Inflammatory macrophage treated with lipopolysaccharide for 4 hours (primary cell): ENCODE measurements at places on chromosomes 13 and 19.

DNA sequence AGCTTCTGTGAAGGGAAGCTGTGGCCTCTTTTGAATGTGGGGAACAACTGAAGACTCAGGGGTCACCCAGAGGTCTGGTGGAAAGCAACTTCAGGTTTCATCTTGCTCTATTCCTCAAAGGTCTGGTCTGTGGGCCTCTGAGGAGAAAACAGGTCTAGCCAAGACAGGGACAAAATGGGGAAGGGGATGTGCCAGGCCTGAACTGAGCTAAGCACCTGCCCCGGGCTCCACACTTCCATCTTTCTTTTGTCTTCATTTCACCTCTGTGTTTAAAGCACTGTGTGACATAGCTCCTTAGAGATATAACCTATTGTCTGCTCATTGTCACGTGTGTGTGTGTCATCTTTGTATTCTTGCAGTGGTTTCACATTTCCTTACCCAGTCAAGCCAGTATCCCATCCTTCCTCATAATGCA is 19.9 kb upstream of the GDF15 start:
- DNase-seq: peak; percentile 88

GRCh38 chr13:30576528-30576927 is 41.2 kb upstream of the USPL1 start:
- peak; percentile 14 for DNase-seq

DNA sequence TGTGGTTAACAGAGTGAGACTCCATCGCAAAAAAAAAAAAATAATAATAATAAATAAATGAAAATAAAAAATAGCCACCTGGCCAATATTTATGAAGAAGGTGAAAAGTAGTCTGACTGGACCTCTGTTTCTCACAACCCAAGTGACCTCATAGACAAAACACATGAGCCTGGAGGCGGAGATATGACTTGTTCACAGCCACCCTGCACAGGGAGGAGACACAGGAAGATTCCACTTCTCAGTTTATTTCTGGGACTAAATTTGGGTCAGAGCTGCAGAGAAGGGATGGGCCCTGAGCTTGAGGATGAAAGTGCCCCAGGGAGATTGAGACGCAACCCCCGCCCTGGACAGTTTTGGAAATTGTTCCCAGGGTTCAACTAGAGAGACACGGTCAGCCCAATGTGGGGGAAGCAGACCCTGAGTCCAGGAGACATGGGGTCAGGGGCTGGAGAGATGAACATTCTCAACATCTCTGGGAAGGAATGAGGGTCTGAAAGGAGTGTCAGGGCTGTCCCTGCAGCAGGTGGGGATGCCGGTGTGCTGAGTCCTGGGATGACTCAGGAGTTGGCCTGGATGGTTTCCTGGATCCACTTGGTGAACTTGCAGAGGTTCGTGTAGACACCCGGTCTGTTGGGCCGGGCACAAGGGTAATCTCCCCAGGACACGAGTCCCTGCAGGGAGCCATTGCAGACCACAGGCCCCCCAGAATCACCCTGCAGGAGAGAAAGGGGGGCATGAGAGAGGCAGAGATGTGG is 9.6 kb downstream of the KLK5 start:
- DNase-seq: no peak

GRCh38 chr13:23025864-23026608 is 154.7 kb upstream of the SGCG start:
- DNase-seq: peak; percentile 6

- DNase-seq: no peak
These were observed 60.9 kb downstream of the ATP8A2 start for GRCh38 chr13:25432691-25433090.

GRCh38 chr19:33029746-33030303 is 34.9 kb downstream of the RHPN2 start:
- DNase-seq: no peak

DNA sequence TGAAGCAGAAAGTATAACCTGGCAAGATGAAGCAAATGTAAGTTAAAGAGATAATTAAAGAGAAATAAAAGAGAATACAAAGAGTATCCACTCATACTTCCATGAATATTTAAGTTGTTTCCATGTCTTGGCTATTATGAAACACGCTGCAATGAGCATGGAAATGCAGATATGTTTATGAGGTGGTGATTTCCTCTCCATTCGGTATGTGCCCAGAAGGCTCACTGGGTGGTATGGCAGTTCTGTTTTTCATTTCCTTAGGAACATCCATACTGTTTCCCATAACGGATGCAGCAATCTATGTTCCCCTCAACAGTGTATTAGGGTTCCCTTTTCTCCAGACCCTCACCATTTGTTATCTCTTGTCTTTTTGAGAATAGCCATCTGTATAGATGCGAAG is 272.6 kb upstream of the SOX21 start:
- no peak for DNase-seq

DNA sequence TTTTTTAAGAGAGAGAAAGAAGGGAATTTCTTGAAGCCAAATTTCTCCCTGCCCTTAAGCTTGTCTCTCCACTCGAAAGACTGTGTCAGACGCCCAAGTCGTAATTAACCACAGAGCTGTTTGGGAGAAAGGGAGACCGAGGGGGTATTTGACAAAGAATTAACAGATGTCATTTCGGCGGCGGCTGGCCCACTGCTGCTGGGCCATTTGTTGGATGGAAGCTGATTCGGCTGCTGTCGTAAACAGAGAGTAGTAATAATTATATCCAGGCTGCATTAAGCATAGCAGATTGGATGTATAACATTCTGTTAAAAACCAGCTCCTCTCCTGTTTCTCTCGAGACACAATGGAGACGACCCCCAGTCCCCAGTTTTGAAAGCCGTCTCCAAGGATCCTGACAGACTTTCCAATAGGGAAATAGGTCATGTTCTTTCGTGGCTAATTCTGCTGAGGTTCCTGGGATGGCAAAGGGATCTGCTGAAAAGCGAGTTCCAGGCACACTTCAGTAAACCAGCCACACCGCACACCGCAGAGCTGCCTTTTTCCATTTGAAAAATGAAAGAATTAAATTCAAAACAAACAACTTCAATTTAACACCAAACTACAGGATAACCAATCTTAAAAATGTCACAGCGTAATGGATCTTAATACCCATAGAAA is 71.5 kb downstream of the KCTD15 start:
- no peak for DNase-seq

DNA sequence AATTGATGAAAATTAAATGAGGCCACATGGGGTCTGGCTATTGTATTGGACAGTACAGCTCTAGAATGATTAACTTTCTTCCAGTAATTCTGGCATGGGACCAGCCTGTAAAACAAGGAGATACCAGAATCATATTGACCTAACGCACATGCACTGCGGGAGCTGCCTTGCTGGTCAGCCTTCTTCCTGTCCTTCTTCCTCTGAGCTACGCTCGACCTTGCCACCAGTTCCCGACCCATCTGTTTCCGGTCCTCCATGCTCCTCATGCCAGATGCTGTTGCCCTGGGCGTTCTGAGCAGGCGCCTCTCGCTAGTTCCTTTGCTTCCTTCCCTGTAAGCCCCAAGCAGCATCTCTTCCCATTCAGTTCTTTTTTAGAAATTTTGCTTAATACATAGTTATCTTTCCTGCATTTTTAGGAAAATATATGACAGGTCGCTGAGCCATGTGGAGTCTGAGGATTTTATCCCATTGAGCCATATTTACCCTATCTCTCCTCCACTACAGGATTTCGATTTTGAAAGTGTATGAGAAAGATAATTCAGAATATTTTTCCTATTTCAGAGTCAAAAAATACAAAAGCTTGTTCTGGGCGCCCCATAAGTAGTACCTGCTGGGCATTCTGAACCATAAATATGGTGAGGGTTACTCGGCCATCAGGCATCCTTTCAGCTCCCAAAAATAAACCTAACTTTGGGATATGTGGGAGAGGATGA is 38.6 kb downstream of the TNFRSF19 start:
- DNase-seq: no peak

GRCh38 chr13:24254146-24254841 is 55.1 kb upstream of the C1QTNF9 start:
- peak; percentile 98 for DNase-seq

DNA sequence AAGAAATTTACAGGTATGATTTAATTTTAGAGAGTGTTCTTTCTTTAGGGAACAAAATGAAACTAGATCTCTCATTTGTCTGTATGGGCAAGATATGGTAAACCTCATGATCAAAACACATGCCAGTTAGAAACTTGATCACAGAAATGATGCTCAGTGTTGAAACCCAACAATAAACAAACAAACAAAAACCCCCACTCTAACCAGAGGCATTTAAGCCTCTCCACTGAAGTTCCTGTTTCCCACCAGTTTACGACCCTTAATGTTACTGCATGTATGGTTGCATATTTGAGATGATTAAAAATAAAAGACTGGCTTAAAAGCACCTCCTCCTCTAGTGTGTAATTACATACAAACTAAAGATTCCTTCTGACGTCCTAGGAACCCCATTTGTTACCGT is 293.3 kb upstream of the MAB21L1 start:
- DNase-seq: no peak

DNA sequence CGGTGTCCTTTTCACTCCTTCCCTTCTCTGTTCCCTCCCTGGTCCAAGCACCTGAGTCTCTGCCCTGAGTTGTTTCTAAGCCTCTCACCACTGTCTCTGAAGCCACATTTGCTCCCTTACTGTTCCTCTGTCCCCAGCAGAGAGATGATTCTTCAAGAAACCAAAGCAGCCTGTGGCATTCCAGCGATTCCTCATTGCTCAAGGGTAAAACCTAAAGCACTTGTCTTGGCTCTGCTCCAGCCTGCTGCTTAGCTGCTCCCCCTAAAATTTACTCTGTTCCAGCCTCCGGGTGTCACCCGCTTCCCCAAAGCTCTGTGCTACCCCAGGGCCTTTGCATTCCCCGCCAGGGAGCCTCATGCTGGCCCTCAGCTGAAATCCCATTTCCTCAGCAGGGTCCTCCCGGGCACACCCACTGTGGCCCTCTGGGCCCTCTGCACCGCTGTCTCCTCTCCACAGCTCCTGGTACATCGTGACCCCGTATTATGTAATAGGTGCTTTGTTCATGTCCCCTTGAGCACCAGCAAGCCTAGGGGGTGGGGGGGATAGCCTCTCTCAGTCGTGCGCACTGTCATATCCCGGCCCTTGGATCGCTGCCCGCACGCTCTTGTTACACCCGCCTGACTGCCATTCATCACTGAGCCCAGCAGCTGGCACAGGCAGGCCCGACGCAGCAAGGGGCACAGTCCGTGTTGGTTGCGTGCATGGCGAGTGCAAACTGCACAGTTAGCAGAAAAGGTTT is 15.8 kb downstream of the TECR start:
- DNase-seq: no peak

DNA sequence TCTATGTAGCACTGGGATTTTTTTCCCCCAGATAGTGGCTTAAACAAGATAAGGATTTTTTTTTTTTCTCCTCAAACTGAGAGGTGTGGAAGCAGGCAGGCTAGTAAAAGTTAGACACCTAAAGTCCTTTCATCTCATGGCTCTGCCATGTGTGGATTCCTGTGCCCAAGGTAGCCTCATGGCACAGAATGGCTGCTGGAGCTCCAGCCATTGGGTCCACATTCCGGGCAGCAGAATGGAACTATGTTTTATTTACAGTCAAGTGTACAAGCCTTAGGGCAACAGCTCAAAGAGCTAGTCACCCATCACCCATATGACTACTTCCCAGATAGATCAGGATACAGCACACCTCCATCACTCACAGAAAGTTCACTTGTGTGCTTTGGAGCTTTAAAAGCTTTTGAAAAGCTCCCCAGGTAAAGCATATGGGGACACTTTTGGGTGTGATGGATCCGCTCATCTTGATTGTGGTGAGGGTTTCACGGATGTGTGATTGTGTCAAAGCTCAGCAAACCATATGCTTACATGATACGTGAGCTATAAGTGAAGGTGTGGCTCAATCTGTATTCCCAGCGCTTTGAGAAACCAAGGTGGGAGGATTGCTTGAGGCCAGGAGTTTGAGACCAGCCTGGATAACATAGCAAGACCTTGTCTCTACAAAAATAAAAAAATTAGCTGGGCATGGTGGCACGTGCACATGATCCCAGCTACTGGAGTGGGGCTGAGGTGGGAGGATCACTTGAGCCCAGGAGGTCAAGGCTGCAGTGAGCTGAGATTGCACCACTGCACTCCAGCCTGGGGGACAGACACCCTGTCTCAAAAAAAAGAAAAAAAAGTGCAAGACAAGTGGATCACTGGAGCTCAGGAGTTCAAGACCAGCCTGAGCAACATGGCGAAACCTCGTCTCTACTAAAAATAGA is 18.1 kb downstream of the PGLS start:
- no peak for DNase-seq

GRCh38 chr13:31209841-31210210 is 10.1 kb downstream of the B3GLCT start:
- DNase-seq: no peak

- DNase-seq: no peak
These were observed 18.6 kb downstream of the DEDD2 start for GRCh38 chr19:42198676-42199439.

DNA sequence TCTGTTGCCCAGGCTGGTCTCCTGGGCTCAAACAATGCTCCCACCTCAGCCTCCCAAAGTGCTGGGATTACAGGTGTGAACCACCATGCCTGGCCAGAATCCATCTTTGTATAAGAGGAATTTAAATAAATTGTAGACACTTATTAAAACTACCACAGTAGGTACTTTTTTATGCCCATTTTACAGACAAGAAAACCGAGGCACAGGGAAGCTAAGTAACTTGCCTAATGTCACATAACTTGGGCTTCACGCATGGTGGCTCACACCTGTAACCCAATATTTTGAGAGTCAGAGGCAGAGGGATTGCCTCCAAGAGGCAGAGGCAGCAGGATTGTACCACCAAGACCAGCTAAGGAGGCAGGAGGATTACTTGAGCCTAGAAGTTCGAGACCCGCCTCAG is 22.7 kb upstream of the CALM3 start:
- no peak for DNase-seq

DNA sequence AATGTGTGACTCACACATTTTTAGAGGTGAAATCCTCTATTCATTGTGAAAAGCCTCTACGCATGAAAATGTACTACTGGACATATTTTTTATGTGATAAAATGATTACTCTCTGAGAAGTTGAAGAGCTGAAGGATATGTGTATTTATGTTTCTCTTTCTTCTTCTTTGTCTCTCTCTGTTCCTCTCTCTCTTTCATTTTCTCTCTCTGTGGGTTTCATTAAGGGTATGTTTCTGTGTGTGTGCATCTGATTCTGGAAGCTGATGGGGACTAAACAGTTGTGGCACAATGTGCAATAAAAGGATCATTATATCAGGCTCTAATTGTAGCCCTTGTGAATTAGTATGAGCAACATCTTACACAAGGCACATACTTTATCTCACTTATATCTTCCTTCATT is 867.7 kb downstream of the PCDH9 start:
- DNase-seq: no peak

GRCh38 chr13:47044842-47045241 is 148.0 kb upstream of the HTR2A start:
- DNase-seq: no peak
